ENCODE measurements at places on chromosomes 1 and 21.

DNA sequence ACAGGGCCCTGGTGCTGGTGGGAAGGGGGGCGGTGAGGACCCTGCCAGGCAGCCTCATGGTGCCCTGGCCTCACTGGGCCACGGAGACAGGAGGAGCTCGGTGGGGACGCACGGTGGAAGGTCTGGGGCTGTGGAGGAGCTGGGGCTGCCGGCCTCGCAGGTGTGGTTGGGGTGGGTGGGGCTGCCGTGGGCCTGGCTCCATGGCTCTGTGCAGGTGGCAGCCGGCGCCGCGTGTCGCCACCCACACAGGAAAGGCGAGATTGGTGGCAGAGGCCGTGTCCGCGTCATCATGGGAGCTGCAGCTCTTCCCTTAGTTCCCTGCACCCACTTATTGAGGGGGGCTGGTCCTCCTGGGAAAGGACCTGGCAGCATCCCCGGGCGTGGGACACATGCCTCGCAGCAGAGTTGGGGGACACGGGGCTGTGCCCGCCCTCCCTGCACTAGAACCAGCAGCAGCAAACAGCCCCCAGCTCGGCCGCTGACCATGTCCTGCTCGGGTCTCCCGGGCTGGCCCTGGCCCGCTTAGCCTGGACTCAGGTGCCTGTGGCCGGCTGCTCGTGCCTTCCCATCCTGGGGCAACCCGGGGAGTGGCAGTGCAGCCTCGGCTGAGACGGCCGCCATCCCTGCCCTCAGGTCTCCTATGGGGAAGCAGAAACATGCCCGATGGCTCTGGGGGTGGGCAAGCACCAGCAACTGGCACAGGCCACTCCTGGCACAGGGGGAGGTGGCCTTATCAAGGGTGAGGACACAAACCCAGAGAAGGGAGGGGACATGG is 7.5 kb upstream of the TTC34 start:
- no peak for DNase-seq

GRCh38 chr1:235012436-235013210 is 116.0 kb downstream of the TOMM20 start:
- no peak for DNase-seq

GRCh38 chr1:197519741-197520334 is 251.8 kb downstream of the CRB1 start:
- DNase-seq: no peak

GRCh38 chr1:206554211-206554610 is 46.9 kb downstream of the RASSF5 start:
- DNase-seq: no peak

Measured in stimulated activated CD8-positive, alpha-beta memory T cell treated with anti-CD3 and anti-CD28 coated beads, Interleukin-12 subunit alpha, Interleukin-12 subunit beta, amount 100 ng/mL, for 1 hour (primary cell).